ENCODE measurements at places on chromosomes 1 and 21. TPM values are rescaled to one million over a fixed set of nuclear protein-coding genes. Genes with fewer than 3 reads are reported as not detected.

GCSAML gene
- not detected for total RNA-seq

SEMA4A gene
- 0.39 TPM for total RNA-seq

- no peaks in the 10 kb centered on the region for H3K36me3 ChIP-seq
- no peaks in the 10 kb centered on the region for H3K27me3 ChIP-seq
- no peak overlapping the region for H3K4me3 ChIP-seq
- no peak overlapping the region for H3K27ac ChIP-seq
Observed at GRCh38 chr1:17550729-17551584, 11.5 kb downstream of the ARHGEF10L start.

DNA sequence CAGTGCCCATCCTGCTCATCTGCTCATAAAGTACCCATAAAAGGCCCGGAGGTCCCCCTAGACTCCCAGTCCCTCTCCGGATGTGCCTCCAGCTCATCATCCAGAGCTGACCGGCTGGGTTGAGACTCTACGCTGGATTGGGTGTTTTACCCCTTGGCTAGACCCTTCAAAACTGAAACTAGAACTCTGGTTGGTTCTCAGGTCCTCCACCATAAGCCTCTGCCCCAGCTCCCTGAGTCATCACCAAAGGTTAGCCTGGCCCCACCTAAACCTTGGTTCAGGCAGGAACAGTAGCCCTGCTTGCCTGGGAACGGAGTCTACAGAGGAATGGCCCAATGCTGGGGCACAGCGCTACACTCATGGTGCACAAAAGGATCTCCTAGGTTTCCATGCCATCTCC lies 75.1 kb downstream of the TLR5 start:
- 0 out of 2 replicates have a peak, but pooled peaks cover 2% of the 10 kb centered on the region for H3K27me3 ChIP-seq
- no peaks in the 10 kb centered on the region for H3K36me3 ChIP-seq
- no peaks in the 10 kb centered on the region for H3K4me1 ChIP-seq
- H3K4me3 ChIP-seq = no peak overlapping the region

GRCh38 chr1:207698822-207699483 lies 52.9 kb upstream of the CD46 start:
- H3K27me3 ChIP-seq = no peaks in the 10 kb centered on the region
- DNase-seq = peak; percentile 70
- no peak overlapping the region for H3K4me3 ChIP-seq
- no peak overlapping the region for H3K27ac ChIP-seq

GRCh38 chr1:85347908-85348307 lies 71.5 kb upstream of the BCL10 start:
- H3K27ac ChIP-seq = no peak overlapping the region
- no peaks in the 10 kb centered on the region for H3K36me3 ChIP-seq
- no peaks in the 10 kb centered on the region for H3K27me3 ChIP-seq
- H3K4me1 ChIP-seq = peaks cover 13% of the 10 kb centered on the region

DNA sequence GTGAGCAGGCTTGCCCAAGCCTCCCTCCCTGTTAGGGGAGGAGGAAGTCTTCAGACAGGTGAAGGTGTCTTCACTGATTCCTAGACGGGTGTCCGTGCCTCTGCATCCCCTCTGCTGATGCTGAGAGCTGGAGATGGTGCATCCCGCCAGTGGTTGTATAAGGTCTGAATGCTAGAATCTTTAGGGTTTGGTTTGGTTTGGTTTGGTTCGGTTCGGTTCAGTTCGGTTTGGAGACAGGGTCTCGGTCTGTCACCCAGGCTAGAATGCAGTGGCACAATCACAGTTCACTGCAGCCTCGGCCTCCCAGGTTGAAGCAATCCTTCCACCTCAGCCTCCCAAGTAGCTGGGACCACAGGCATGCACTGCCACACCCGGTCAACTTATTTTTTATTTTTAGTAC lies 153.6 kb downstream of the PGBD5 start:
- no peak overlapping the region for H3K27ac ChIP-seq
- no peaks in the 10 kb centered on the region for H3K27me3 ChIP-seq
- peaks cover 9% of the 10 kb centered on the region for H3K36me3 ChIP-seq
- peaks cover 7% of the 10 kb centered on the region for H3K4me1 ChIP-seq

- H3K4me1 ChIP-seq = no peaks in the 10 kb centered on the region
- H3K27ac ChIP-seq = no peak overlapping the region
- no peaks in the 10 kb centered on the region for H3K27me3 ChIP-seq
- DNase-seq = no peak
- H3K4me3 ChIP-seq = no peak overlapping the region
- H3K36me3 ChIP-seq = no peaks in the 10 kb centered on the region
Observed at GRCh38 chr1:11613347-11613746, 40.9 kb downstream of the FBXO2 start.
